ENCODE measurements at places on chromosomes 16 and 17.

GRCh38 chr17:74176546-74177001 is 26.9 kb upstream of the RPL38 start:
- peak; percentile 69 for DNase-seq

DNA sequence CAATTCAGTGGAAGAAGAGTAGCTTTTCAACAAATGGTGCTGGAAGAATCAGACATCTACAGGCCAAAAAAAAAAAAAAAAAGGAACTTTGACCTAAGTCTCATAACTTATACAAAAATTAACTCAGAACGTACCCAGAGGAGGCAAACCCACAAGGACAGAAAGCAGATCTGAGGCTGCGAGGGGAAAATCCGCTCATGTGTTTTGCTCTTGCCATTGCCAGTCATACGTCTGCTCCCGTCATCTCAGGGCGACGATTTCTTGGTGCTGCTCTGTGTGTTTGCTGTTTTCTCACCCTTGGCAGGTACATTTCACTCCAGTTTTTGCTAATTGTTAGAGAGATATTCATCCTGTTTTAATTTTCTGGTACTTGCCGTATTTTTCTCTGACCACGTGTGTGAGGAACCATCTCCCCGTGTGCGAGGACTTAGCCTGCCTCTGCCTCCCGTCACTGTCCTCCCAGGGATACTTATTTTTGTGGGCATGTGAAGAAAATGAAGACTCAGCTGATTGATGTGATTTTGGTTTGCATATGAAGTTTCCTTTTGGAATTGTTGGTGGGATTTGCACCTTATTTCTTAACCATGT is 33.4 kb upstream of the ACSF3 start:
- no peak for DNase-seq

DNA sequence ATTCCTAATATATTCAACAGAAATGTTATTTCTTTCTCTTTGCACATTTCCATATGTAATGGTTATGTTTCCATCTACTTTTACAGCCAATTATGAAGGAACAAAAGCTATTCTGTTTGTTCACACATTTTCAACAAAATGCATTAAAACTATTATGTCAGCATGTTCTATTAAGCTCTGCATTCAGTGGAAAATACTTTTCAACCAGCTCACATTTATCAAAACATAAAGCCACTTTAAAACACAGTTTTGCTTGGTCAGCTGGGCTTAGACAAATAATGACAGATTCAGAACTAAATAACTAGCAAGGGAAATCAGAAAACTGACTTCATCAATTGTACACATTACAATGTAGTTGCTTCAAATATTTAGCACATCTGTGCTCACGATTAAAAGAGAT is 6.9 kb downstream of the SALL1 start:
- DNase-seq: no peak

- DNase-seq: no peak
These were observed 174.9 kb downstream of the SEC14L1 start for GRCh38 chr17:77315551-77316190.

GRCh38 chr16:12721841-12722421 is 81.8 kb downstream of the CPPED1 start:
- no peak for DNase-seq

DNA sequence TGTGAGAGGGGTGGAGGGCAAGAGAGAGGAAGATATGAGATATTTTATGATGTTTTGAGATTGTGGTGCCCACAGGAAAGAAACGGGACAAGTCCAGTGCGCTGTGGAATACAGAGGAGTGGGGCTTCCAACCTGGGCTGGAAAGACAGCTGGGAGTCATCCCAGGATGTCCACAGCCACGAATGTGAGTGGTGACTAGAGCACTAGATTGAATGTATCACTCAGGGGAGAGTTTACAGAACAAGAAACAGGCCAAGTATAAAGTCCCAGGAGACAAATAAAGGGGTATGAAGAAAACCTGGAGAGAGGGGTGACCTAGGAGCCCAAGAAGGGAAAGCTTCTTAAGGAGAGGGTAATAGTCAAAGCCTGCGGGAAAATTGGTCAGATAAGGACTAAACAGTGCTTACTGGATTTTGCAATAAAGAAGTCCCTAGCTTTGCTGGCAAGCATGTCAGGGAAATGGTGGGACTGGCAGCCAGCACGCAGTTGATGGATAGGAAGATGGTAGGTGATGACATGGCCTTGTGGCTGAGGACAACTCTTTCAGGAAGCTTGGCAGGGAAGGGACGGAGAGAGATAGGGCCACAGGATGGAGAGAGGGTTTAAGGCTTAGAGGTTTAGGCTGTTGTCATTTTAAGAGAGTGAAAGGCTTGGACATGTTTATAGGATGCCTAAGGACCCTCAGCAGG is 114.5 kb downstream of the AXIN2 start:
- DNase-seq: no peak

- no peak for DNase-seq
These were observed 14.0 kb downstream of the UBE2O start for GRCh38 chr17:76438906-76439305.

DNA sequence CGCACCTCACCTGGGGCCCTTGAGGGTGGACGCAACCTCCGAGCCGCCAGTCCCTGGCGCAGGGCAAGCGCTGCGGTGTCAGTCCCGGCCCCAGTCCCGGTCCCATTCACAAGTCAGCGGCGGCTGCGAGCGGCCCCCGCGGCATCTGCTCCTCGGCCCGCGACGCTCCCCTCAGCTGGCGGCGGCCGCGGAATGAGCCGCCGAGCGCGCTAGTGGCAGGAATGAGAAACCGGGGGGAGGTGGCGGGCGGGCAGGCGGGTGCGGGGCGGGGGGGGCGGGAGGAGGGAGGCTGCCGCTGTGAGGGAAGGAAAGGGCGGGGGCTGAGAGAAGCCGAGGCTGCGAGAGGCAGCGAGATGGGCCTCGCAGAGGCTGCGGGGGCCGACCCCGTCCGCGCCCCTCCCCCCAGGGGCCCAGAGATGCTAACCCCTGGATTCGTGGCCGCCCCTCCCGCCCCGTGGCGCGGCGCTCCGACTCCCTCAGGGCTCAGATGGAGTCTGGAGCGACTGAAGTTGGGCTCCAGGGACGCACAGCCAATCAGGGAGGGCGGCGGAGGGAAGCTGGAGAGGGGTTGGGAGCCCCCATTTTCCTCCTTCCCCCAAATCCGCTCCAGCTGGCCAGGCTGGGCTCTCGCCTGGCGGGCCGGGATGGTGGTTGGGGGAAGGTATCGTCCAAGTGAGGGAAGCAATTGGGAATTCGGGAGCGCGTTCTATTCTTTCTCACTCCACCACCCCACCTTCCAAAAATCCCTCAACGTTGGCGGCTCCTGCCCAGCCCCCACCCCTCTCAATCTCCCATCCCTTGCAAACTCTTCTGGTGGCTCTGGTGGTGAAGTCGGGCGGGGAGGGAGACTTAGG is at the start of gene CDH11:
TSS of gene CDH11 (minus strand) at position 194 of the 854 bp plus-strand sequence. CDS start 117,194 bp downstream, outside the sequence.
- DNase-seq: no peak
